IMR-90 (cell line): ENCODE measurements at places on chromosomes 6 and 20. TPM values are rescaled to one million over a fixed set of nuclear protein-coding genes. Genes with fewer than 3 reads are reported as not detected.

TRIM10 gene
- total RNA-seq: not detected in 2 replicates

CST9L gene
- total RNA-seq: not detected in 2 replicates

PDCD2 gene
- 46.1 and 50.3 TPM in 2 replicates for total RNA-seq

ECT2L gene
- not detected in 2 replicates for total RNA-seq

ARFGEF2 gene
- total RNA-seq: 39.1 and 40.5 TPM in 2 replicates

SLC17A9 gene
- 1.4 and 2.2 TPM in 2 replicates for total RNA-seq
